Brain (organoid and tissue), 16 donors: ENCODE measurements at places on chromosomes 3 and 15. TPM values are rescaled to one million over a fixed set of nuclear protein-coding genes. Genes with fewer than 3 reads are reported as not detected.

Gene SPESP1
- polyA plus RNA-seq = not detected

Gene MDFIC2
- polyA plus RNA-seq = not detected

Gene ZMYND10
- polyA plus RNA-seq = 18.3 TPM

Gene ATP10A
- 2.7 TPM for polyA plus RNA-seq

Gene GABRR3
- not detected for polyA plus RNA-seq

- DNase-seq = no peak
These were observed 34.0 kb downstream of the RHCG start for GRCh38 chr15:89462198-89462912.

DNA sequence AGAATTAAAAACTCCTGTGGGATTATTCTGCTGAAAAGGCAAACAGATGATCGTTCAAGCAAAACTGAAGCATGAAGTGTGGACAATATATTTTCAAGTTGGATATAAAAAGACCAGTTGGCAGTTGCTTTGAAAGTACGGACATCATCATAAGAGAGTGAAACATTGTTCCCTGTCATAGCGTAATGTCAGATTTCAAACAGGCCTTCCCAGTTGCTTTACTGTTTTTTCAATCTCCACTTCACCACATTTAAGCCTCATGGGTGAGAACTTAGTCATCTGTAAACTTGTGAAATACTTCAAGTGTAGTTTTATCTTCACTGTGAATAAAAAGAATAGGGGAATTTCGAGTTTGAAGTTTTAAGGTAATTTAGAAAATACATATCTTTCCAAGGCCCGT lies 435.1 kb upstream of the CNTN3 start:
- peak; percentile 78 for DNase-seq

- DNase-seq = no peak
These were observed 41.8 kb upstream of the ARPP21 start for GRCh38 chr3:35597490-35597889.

GRCh38 chr3:55668359-55668758 lies 181.3 kb upstream of the WNT5A start:
- DNase-seq = no peak

GRCh38 chr3:51471775-51472652 lies 27.8 kb downstream of the DCAF1 start:
- no peak for DNase-seq

- peak; percentile 13 for DNase-seq
These were observed 100.8 kb downstream of the TPRG1 start for GRCh38 chr3:189272500-189273119.

DNA sequence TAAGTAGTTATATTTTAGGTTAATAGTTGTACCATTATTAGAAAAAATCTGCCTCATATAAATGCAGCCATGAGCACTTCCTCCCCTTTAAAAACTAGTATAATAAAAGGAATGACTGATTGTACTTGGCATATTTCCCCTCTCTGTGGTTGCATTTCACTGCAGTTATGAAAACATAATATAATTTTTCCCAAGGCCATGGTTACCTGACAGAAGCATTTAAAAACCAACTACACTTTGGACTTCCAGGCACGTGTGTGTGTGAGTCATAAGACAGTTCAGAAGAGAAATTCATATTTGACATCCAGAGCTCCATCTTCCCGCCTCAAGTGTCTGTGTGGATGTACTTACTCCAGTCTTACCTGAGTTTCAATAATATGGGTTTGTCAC lies 828.2 kb upstream of the CFAP20DC start:
- DNase-seq = no peak

DNA sequence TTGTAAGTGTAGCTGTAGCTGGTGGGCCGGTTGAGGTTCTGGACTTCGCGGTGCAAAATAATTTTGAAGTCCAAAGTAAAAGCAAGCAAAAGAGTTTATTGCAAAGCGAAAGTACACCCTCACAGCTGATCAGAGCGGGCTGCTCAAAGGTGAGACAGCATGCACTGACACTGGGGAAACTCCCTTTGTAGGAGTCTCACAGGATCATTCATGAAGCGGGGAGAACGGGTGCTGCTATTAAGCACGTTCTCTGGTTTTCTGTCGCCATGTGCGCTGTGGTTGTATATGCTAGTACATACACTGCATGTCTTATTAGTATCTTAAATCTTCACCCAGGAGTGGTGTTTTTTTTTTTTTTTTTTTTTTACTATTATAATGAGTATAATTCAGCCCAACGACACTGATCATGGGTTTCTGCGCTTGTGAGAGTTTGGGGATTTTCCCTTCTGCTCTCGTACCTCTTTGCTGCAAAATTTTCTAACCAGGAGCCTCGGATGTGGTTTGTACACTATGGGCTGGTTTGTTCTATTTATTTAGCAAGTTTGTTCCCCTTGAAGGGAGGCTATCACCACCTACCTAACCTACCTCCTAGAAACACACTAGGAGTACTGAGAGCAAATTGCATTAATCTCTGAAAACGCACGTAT lies 1.4 kb upstream of the AP4E1 start:
- no peak for DNase-seq

DNA sequence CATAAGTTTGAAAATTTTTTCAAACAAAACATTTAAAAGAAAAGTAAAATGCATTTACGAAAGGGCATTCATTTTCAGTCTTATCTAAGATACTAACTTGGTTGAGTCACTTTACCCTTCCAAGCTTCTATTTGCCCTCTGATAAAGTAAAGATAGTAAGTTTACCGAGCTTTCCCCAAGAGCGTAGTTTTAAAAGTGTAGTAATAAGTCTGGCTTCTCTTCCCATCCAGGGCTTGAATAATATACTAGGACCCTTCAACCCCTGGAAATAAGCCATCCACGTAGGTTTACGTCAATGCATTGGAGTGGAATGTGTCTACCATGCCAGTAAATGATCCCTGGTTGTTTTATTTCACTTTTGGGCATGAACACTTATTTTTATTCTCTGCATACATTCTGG lies 608.3 kb downstream of the NTRK3 start:
- DNase-seq = no peak

DNA sequence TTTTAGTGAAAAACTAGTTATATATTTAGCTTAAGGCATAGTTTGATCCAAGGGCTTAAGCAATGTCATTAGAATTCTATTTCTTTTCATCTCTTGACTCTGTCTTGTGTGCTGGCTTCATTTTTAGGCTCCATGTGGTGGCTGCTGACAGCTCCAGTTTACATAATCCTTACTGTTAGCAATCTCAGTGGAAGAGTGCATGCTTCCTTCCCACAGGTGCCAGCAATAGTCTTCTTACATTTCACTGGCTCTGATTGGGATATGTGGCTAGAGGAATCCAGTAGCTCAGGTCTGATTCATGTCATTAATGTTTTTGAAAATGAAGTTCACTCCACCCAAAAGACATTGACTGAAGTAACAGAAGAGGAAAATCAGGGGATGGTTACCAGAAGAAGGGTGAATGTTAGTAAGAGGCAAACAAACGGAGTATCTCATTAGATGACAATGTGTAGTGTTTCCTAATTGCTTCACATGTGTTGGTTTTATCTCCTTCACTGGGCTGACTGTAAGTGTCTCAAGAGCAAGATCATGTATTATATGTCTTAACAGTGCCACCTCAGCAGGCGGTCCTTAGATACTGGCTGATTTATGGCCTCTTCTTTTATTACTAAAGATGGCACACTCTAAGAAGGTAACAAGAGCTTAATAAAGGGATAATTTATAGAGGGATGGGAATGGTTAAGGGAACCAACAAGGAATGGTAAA lies 25.6 kb upstream of the TCF12 start:
- no peak for DNase-seq

DNA sequence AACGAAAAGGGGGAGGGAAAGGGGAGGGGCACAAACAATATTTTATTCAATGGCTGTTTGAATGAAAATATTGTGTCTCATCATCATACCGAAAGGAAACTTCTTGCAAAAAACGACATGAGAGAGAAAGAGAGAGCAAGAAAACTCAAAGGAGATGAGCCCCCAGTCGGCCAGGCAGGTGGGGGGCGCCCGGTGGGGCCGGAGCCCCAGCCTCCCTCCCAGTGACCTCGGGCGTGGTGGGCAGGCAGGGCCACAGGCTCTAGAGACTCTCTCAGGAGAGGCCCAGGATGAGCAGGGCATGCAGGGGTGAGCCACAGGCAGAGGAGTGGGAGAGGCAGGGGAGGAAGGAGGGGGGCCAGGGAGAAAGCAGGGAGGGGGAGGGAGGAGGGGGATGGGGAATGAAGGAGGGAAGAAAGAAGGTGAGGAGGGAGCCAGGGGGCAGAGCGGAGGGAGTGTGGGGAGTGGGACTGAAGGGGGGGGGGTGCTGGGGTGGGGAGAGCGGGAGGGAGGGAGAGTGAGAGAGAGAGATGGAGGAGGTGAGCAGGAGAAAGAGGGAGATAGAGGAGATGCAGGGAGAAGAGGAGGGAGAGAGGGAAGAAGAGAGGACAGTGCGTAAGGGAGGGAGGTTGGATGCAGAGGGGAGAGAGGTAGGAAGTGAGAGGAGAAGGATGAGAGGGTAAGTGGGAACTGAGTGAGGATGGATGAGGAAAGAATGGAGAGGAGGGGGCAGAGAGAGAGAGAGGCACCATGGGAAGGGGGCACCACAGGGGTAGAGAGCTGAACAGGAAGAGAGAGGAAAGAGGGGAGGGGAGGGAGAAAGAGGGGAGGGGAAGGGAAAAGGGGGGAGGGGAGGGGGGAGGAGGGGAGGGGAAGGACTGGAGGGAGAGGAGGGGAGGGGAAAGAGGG lies 14.1 kb upstream of the TMEM115 start:
- DNase-seq = no peak

DNA sequence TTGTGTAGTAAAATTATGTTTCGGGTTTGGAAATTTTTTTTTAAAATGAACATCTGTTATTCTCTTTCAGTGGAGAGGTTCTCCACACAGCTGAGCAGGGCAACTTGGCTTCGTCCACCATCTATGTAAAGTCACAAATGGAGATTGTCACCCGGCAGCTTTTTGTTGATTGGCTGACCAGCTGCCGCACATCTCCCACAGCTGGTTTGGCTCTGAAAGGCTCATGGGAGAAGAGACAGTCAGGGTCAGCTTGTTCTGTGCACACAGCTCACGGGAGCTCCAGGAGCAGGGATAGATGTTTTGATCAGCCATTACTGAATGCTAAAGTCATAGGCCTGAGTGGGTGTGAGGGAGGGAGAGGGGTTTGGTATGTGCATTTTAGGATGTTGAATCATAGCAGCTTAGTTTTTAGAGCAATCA lies 12.9 kb upstream of the CCDC80 start:
- no peak for DNase-seq

DNA sequence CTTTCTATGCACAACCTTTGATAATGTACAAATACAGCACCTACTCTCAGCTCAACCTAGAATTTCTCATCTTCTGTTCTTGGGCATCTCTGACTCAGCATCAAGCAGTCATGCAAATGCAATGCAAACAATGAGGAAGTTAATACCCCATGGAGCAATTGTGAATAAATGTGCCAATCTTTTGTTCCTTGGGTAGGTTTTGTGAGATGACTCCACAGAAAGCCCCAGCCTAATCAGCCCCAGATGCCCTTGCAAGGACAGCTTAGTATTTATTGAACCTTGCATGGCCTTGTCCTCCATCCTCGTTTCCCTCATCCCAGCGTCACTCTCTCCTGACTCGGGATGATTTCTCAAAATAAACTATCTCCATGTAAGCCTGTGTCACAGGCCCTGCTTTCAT lies 494.7 kb upstream of the NECTIN3 start:
- DNase-seq = no peak

GRCh38 chr3:54427501-54427900 lies 305.1 kb downstream of the CACNA2D3 start:
- no peak for DNase-seq

DNA sequence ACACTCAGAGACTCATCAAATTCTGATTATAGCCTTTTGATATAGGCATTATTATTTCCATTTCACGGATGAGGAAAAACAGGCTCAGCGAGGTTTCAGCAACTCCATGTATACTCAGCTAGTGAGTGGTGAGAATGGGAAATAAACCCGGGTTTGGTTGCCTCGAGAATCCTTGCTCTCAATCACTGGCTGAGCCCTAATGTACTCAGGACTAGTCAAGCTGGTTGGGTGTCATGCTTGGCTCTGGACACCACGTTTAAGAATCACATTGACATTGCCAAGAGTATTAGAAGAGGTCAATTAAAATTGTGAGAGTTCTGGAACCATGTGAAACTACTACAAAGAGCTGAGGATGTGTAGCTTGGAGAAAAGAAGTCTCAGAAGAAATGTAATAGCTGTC lies 444.5 kb downstream of the MFSD1 start:
- no peak for DNase-seq

DNA sequence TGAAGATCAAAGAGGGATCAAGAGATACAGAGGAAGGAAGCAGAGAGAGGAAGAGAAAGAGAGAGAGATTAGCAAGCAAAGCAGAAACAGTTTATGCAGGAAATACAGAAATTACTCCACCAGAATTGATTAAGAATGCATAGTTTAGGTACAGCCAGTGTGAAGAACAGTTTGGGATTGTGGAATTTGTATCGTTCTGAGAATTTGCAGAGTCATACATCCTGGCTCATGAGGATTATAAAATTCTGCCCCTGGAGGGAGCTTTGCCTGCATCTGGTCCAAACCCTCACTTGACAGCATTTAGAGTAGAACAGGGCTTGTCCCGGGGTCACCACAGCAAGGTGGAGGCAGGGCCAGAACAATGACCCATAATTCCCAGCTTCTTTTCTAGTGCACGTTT lies 44.1 kb downstream of the MASP1 start:
- no peak for DNase-seq

- DNase-seq = peak; percentile 33
These were observed 125.0 kb upstream of the CGNL1 start for GRCh38 chr15:57251308-57251707.

GRCh38 chr15:48992545-48992944 lies 28.8 kb upstream of the SHC4 start:
- DNase-seq = no peak

DNA sequence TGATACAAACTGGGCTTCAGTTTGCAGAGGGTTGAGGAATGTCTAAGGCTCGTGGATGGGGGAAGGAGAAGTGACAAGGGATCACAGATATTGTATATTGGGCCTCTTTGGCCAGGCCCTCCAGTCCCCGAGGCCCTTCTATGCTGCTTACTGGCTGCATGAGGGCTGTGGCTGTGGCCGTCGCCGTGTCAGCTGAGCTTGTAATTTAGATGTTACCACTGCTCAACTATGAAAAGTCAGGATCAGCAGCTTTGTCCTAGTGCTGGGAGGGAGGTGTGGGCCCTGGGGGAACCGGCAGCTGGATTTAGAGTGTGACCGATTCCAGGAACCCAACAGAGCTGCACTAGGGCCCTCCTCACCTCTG lies 51.6 kb downstream of the CACNA1D start:
- DNase-seq = no peak

- peak; percentile 84 for DNase-seq
These were observed 72.0 kb downstream of the FAM43A start for GRCh38 chr3:194757647-194758061.

- no peak for DNase-seq
These were observed 230.6 kb upstream of the CNTN3 start for GRCh38 chr3:74845081-74845480.
